Tongue (tissue), 3 donors: ENCODE measurements at places on chromosomes 3 and 15.

DNA sequence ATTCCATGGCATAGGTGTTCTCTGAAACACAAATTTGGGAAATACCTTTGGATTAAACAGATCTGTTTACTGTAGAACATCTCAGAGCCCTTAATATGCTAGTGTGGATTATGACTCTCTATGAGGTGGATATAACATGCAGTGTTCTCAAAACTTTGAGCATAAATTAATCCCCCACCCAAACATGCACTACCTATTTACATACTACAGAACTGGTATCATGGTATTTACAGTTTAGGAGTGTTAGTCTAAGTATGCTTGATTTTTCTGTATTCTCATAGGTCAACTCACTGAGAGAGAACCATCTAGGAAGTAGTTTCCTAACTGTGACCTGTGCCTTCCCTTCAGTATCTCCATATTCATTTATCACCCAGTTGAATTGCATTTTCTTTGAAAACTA, 30.9 kb upstream of the ZNF609 start:
- no peak for DNase-seq

DNA sequence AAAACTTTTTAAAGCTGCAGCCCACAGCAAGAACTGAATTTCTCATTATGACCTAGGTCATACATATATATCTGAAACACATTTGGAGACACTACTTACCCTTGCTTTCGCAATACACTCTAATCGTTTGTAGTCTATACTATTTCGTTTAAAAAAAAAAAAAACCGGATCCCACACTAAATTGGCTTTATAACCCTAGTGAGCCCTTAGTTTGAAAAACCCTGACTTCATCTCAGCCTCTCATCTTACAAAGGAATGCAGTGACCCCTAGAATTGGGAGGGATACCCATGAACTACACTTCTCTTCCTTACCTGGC, 4.2 kb downstream of the RARRES1 start:
- no peak for DNase-seq

GRCh38 chr3:120427201-120427600, 23.6 kb downstream of the FSTL1 start:
- no peak for DNase-seq

DNA sequence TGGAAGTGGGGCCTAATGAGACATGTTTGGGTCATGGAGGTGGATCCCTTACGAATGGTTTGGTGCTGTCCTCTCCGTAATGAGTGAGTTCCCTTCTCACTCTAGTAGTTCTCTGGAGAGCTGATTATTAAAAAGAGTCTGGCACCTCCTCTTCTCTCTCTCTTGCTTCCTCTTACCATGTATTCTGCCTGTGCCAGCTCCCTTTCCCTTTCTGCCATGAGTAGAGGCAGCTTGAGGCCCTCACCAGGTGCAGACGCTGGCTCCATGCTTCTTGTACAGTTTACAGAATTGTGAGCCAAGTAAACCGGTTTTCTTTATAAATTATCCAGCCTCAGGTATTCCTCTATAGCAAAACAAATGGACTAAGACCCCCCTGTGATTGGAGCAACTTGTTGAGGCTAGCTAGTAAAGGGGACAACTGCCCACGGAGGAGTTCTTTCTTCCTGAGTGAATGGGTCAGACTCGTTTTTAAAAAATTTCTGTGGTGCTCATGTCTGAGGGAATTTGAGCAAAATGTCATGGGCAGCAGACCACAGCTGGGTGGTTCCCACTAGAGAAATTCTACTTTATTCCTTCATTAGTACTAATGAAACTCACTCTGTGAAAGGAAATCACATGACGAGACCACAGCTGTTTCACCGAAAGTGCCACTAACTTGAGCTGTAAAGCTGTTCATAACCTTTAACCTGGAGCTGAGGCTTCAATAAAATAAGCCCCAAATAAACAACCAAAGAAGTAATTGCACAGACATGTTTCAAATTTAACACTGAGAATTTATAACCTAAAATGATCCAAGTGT, 210.0 kb downstream of the NFKBIZ start:
- no peak for DNase-seq

- DNase-seq, result no peak
These were observed 40.0 kb downstream of the MUC4 start for GRCh38 chr3:195771646-195772300.

- DNase-seq, result no peak
These were observed 102.8 kb downstream of the STRIT1 start for GRCh38 chr3:155190691-155191090.

DNA sequence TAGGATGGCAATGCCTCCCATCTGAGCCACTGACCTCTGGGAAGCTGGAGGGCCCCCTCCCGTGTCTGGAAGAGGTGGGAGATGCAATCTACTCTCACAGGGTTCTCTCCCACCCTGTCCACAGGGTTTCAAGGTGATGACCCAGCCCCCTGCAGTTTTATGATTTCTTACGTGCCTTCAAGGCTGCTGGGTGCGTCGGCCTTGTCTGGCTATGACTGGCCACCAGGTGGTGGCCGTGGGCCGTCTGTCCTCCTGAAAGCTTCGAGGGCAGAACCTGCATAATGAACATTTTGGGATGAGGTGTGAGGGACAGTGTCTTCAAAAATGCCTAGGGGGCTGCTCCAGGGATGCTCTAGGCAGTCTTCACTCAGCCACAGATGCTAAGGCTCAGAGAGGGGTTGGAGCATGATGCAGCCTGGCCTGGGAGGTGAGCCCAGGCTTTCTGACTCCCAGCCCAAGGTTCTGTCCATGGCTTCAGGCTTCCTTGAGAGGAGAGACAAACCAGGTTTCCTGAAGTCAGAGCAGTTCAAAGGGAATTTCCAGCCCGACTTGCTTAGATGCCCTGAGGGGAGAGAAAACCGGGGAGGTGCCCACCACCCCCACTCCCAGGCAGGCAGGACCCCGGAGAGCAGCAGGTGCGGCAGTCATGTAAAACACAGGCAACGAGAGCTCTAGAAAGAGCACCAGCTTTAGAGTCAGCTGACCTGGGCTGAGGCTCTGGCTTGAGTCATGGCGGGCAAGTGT, 18.7 kb downstream of the ISG20 start:
- peak; percentile 65 for DNase-seq

DNA sequence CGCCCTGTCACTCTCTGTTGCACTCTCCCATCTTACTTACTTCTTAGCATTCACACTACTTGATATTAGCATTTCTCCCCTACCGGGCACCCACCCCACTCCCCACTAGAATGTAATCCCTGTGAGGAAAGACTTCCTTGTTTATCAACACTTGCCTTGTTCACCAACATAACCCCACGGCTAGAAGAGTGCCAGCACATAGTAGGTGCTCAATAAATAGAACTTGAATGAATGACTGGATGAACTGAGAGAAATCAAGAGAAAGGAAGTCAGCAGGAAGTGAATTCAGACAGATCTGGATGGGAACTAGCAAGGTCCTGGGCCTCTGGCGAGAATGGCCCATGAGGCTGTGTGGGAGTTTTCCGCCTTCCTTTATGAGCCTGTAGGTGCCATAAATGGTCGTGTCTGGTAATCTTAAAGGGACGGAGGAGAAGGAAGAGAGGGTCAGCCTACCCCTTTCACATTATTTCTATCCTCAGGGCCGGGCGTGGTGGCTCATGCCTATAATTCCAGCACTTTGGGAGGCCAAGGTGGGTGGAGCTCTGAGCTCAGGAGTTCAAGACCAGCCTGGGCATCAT, 42.4 kb upstream of the HERC1 start:
- DNase-seq, result no peak
